Stimulated activated CD4-positive, alpha-beta T cell treated with anti-CD3 and anti-CD28 coated beads, Interleukin-1b, Interleukin-23, amount 100 ng/mL, for 1 hour (primary cell): ENCODE measurements at places on chromosomes 1 and 21.

DNA sequence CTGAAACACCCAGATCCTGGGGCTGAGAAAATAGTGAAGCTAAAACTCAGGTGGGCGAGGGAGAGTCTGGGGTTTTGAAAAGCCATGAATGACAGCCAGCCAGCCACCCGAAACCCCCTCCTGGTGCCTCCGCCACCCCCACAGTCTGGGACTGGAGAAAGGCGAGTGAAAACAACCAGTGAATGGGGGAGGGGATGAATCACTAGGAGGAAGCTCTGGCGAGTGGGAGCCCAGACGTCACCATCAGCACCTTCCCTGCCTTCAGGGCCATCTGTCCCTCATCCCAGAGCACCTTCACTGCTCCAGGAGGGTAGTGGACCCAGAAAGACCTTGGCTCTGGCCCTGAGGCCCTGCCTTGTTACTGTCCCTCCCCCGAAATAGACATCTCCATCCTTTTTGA is 9.2 kb downstream of the RORC start:
- no peak for DNase-seq

DNA sequence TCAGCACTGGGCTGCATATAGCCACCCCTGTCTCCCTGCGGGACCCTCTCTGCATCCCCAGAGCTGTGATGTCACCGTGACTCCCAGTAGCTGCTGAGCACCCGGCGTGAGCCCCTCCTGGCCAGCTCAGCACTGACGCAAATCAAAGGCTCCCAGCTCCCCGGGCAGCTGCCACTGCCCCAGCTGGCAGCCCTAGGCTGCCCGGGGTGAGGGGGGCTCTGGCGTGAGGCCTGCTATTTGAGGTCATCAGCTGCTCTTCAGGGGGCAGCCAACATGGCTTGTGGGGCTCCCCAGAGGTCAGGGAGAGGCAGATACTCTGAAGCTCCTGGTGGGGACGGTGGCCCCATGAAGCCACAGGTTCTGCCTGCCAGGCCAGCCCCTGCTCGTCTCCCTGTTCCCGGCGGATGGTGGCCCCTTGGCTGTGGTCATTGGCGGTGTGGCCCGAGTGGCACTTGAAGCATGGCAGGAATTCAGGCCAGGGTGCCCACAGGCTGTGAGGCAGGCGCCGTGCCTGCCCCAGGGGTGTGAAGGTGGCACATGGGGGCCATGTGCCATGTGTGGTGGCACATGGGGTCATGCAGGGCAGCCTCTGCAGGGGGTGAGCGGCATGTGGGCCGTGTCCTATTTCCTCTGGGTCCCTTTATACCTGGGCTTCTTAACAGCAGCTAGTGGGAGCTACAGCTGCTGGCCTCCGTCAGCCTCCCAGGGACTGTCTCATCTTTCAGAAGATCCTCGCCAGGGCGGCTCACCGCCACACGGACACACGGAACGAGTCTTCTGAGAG is 85.4 kb downstream of the SIK1 start:
- DNase-seq, result no peak

GRCh38 chr1:39061951-39062350 is 35.8 kb downstream of the NDUFS5 start:
- DNase-seq, result no peak

GRCh38 chr1:87959236-87959635 is 630.6 kb downstream of the LMO4 start:
- DNase-seq, result no peak

GRCh38 chr1:205241366-205242030 is 13.8 kb downstream of the TMCC2 start:
- DNase-seq, result no peak

- no peak for DNase-seq
Observed at GRCh38 chr1:180428782-180429695, 73.3 kb downstream of the ACBD6 start.

DNA sequence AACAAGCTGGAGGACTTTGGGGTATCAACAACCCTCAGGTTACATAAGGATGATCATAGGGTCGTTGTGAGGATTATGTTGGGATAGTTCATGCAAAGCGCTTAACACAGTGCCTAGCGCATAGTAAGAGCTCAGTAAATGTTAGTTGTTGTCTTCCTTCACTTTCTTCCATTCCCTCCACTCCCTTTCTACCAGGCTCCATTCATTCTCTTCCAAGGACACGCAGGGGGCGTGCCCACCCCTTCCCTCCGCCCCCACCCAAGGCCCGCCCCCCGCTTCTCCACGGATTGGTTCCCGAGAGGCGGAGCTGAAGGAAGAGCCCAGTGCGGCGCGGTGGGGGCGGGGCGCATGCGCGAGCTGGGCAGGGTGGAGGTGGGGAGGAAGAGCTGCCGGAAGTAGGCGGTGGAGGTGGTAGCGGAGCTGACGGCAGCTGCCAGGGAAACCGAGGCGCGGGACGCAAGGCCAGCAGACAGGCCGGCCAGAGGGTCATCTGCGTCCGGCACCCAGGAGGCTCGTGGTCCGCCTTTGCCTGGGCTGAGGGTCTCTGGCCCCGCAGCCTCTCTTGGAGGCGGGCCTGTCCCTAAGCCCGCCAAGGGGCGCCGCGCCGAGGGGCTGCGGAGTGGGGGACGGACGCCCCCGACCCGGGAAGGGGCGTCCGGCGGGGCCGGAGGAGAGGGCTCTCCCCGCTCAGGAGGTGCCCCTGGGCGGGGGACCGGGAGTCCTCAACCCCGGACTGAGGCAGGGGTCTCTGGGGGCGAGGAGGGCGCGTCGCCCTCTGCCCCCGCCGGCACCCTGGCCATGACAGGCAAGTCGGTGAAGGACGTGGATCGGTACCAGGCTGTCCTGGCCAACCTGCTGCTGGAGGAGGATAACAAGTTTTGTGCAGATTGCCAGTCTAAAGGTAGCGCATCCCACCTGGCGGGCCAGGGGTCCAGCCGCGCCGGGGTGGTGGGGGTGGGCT is at the start of gene SMAP2:
SMAP2 (plus strand) TSS at position 405 of the 961 bp plus-strand sequence; CDS start at position 799, 394 bp downstream.
- DNase-seq, result peak; percentile 88

GRCh38 chr1:229270547-229271447 is at the start of gene RAB4A:
TSS of gene RAB4A (plus strand) at chr1:229271111. CDS start at chr1:229271340, 229 bp downstream.
- DNase-seq, result peak; percentile 39

DNA sequence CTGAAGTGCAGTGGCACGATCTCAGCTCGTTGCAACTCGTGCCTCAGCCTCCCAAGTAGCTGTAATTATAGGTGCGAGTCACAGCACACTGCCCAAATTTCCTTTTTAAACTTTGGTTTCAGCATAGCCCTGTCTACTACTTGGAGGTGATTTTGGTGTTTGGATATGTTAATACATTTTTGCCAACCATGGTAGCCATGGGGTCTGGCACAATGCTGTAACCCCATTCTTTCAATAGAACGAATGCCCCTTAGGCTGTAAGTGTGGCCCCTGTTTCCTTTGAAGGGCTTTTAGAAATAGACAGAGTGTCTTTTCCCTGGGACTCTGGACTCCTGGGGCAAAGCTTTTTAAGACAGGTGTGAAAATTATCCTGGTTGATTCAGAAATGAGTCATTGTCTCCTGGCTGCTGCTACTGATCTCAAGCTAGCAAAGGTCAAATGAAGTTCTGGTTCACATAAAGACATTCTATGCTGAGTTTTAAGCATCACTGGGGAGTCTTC is 141.1 kb upstream of the RUNX1 start:
- DNase-seq, result no peak

- no peak for DNase-seq
Observed at GRCh38 chr1:236201786-236202185, 59.4 kb downstream of the GPR137B start.

DNA sequence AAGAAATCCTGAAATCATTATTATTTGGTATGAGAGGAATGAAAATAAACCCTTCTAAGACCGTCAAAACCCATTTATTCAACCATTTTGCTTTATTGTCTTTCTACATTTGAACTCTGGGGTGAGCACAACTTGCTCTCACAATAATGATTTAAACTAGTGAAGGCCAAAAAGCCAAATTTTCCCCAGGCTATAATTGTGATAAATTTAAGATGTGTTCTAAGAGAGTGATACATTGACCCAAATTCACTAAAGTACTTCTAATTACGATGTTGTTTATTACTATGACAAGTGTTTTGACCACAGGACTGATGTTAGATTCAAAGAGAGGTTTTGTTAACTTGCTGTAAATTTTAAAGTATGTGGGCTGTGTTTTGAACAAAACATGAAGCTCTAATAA is 670.9 kb upstream of the NR5A2 start:
- no peak for DNase-seq

- no peak for DNase-seq
Observed at GRCh38 chr1:162663589-162664106, 31.4 kb downstream of the DDR2 start.

DNA sequence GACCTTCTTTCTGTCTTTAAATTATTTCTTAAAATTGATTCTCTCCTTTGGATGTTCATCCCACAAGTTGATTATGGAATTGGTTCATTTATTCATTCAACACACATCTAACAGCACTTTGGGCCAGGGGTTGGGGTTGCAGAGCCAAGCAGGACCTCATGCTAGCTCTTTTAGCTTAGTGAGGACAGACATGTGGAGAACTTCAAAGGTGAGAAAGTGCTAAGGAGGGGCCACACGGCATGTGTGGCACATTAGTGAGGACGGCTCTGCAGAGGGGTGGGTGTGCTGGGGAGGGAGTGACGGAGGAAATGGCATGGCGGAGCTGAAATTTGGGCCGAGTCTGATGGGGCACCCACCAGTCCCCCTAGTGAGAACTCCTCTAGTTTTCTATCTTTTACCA is 32.5 kb upstream of the VASH2 start:
- DNase-seq, result no peak

DNA sequence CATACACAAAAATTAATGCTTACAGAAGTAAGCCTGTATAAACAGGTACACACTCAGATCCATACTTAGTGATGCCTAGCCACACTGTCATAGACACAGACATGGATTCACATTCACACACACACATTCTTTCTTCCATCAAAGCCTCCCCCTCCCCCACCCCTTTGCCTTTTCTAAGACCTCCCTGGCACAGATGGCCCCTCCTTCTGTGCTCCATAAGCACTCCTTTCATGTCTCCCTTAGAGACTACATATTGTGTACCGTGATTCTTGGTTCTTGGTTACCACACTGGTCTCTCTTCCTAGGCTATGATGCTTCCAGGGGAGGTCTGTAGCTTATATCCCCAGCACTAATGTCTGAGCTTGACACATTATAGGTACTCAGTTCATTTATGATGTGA is 2.0 kb upstream of the NHLH2 start:
- DNase-seq, result no peak

DNA sequence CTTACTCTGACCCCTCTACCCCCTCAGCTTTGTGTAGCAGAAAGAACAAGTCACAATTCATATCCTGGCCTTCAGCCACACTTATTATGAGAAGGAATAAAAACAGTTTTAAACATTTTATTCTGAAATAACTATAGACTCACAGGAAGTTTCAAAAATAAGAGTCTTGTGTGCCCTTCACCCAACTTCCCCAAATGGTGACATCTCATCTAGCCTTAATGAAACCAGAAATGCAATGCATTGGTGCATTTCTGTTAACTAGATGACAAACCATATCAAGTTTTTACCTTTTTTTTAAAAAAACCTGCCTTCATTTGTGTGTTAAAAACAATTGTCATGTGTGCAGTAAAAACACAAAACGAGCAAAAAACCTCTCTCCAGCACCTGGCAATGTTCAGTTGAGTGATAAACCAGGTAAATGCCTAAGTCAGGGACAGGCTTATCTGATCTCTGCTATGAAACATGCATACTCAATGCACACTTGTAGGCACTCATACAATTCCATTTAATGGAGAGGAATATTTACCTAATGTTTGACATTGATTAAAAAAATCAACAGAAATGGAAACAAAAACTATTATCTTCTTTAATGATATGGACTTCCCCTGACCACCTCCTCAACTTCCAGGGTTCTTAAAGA is 51.5 kb downstream of the SH3BGR start:
- no peak for DNase-seq

DNA sequence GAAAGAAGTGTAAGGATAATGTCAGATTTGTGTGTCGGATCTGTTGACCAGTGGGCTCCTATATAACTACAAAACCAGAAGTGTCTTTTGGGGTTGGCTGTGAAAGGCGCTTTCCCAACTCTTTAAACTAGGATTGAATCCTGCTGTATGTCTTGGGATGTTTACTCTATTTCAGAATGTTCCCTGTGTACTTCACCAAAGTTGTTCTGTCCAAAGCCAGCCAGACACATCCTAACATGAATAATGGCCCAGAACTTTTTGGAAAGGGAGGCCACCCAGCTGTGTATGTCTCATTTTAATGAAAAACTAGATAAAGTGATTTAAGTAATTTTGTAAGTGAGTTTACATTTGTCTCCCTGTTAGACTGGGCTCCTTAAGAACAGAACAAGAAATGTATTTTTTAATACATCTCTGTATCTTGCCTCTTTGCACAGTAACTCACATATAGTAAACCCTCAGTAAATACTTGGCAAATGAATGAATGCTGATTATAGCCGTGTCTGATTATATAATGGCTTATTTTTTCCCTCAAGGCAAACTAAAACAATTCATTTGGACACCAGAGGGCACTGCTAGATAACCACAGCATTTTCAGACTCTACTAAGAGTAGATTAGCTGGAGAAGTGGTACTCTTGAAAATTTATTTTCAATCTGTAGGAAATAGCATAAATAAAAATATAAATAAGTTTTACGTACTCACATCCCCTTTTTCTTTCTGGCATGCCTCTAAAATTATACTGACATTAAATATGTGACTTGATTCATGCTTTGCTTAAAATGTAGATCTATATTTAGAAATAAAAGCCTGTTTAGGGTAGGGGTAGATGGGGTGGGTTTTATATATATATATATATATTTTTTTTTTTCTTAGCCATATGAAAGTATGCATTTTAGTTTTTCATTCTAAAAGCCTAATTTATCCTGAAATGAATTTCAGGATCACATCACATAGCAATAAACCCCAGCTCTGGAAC is 23.8 kb downstream of the TSEN15 start:
- no peak for DNase-seq

DNA sequence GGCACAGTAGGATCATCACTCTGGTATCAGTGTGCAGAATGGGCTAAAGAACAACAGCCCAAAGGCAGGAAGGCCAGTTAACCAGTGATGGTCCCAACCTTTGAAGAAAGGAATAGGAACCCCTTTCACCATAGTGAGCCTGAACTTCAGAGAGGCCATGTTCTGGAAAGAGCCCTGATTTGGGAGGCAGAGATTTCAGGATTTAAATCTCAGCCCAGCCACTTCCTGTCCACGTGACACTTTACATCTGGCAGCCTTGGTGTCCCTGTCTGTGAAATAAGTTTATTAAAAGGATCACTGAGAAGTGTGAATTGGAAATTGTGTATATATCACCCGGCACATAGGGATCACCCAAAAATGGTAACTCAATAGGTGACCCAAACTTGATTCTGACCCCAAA is 13.0 kb downstream of the MATN1 start:
- DNase-seq, result no peak

- DNase-seq, result no peak
Observed at GRCh38 chr1:172906778-172907592, 143.8 kb downstream of the TNFSF18 start.

- no peak for DNase-seq
Observed at GRCh38 chr1:240582953-240583352, 29.0 kb downstream of the GREM2 start.

GRCh38 chr21:33027401-33028286 is 1.9 kb downstream of the OLIG2 start:
- no peak for DNase-seq

DNA sequence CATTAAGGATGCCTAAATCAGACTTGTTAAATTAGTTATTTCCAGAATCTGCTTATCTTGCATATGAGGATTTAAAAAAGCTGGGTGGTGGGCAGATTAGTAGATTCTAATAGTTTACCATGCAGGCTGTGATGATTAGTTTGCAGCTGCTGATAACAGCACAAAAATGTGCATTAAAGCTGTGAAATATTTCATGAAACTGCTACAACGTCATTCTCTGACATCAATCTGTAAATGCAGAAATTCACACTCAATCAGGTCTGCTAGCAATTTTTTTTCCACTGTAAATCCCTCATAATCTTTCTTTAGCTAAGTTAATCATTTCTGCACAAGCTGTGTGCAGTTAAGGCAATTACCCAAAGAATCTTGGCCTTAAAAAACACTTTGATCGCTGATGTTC is 9.3 kb upstream of the RPE65 start:
- no peak for DNase-seq
